ENCODE measurements at places on chromosomes 4 and X. TPM values are rescaled to one million over a fixed set of nuclear protein-coding genes. Genes with fewer than 3 reads are reported as not detected.

The AMOT gene
- total RNA-seq: 3.2 TPM

The ZNF280C gene
- 5.4 TPM for total RNA-seq

The TECRL gene
- total RNA-seq: not detected

The WAS gene
- 0.36 TPM for total RNA-seq

The BEX4 gene
- total RNA-seq: 13.0 TPM

The CFAP299 gene
- total RNA-seq: 1.5 TPM

The CXCL5 gene
- total RNA-seq: not detected

The USP17L26 gene
- not detected for total RNA-seq

The C1QTNF7 gene
- total RNA-seq: 0.72 TPM

The ADGRG2 gene
- total RNA-seq: under 0.01 TPM

The MAGEB18 gene
- total RNA-seq: not detected

The PCDH19 gene
- 0.59 TPM for total RNA-seq

The MAML3 gene
- 0.72 TPM for total RNA-seq

The PRRG3 gene
- not detected for total RNA-seq

The MAGEE1 gene
- 2.7 TPM for total RNA-seq

The FAM47B gene
- not detected for total RNA-seq

The STK32B gene
- 2.7 TPM for total RNA-seq

The UCP1 gene
- not detected for total RNA-seq

The SSX2B gene
- total RNA-seq: not detected

The IL9R gene
- total RNA-seq: not detected

The FAM114A1 gene
- 392 TPM for total RNA-seq

The TSPAN6 gene
- total RNA-seq: 37.3 TPM

The DMD gene
- total RNA-seq: 13.8 TPM

The TEX13B gene
- not detected for total RNA-seq

The HSD17B13 gene
- under 0.01 TPM for total RNA-seq

The OTUD6A gene
- total RNA-seq: not detected

The AFP gene
- not detected for total RNA-seq

The GAGE13 gene
- total RNA-seq: not detected

The TMEM271 gene
- not detected for total RNA-seq

The GSTCD gene
- 9.7 TPM for total RNA-seq

The ACSL4 gene
- total RNA-seq: 96.9 TPM

The ETDA gene
- not detected for total RNA-seq

The REELD1 gene
- not detected for total RNA-seq

The C4orf50 gene
- total RNA-seq: not detected

The ABCG2 gene
- 0.59 TPM for total RNA-seq

The PNMA6F gene
- not detected for total RNA-seq

The PHOX2B gene
- not detected for total RNA-seq

The NOX1 gene
- not detected for total RNA-seq

The PDE6B gene
- total RNA-seq: not detected

The CT45A3 gene
- not detected for total RNA-seq

The GPR50 gene
- total RNA-seq: not detected

The TRO gene
- total RNA-seq: 22.4 TPM

The CCSER1 gene
- total RNA-seq: not detected

The DCX gene
- not detected for total RNA-seq

The CXCL1 gene
- 4.7 TPM for total RNA-seq

The TMPRSS11D gene
- total RNA-seq: not detected

The TEC gene
- total RNA-seq: 1.8 TPM

The FOXR2 gene
- not detected for total RNA-seq

The GNRHR gene
- not detected for total RNA-seq

The CFAP99 gene
- total RNA-seq: under 0.01 TPM

The XPNPEP2 gene
- not detected for total RNA-seq

All from osteoblast (primary cell).